ENCODE measurements at places on chromosomes 13 and 19.
A peak's percentile ranks its signal among the peaks of the same experiment; 100 is the strongest.

DNA sequence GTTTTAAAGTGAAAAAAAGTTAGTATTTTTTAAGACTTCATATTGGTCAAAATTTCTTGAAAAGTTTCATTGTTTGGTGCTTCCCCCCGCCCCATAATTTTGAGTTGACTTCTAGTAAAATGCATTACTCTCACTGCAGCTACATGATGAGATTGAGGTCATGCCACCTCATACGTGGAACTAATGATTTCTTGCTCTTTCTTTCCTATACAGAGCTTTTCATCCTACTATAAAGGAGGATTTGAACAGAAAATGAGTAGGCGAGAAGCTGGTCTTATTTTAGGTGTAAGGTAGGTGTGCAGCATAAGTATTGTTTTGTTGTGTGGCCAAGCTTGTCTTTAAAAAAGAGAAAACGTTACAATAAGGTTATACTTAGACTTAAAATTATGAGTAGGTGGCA is 55.0 kb downstream of the DNAJC15 start:
- no peak for DNase-seq

DNA sequence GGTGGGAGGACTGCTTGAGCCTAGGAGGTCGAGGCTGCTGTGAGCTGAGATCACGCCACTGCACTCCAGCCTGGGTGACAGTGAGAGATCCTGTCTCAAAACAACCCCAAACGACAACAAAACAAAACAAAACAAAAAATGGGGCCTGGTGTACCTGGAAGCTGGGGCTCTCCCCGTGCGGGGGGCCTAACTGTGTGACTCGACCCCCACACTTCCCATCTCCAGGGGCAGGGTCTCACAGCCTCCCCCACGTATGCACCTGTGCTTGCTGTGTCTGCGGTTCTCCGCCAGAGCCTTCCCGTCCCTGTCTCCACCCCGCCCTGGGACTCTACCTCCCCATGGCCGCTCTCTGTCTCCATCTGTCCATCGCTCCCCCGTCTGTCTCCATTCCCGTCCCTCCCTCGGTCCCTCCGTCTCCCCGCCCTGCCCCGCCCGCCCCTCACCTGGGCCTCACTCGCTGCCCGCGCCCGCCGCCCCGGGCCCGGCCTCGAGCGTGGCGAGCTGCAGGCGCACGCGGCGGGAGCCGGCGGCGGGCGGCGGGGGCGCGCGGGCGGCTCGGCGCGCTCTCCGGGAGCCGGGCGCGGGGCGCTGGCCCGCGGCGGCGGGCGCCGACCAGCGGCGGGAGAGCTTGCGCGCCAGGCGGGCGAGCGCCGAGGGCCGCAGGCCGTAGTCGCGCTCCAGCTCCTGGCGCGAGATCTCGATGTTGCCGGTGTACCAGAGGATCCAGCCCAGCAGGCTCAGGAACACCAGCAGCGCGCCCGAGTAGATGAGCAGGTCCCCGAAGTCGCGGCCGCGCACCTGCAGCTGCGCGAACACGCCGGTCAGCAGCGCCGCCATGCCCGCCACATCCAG is 587 bp downstream of the TMEM238 start:
- peak; percentile 81 for DNase-seq

DNA sequence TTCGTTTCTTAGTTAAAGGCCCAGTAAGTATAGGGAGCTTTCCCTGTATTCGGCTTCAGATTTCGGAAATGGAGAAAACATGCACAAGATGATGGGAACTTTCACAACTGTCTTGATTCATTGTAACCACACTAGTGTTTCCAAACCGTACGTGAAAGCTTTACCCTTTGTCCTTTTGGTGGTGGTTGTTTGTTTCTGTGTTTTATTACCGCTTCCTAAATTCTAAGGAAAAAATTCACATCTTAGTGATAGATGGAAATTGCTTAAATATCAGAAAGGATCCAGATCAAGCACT is 504 bp upstream of the VWA8 start:
- peak; percentile 39 for DNase-seq

GRCh38 chr19:5479958-5480357 is 24.7 kb downstream of the ZNRF4 start:
- no peak for DNase-seq

DNA sequence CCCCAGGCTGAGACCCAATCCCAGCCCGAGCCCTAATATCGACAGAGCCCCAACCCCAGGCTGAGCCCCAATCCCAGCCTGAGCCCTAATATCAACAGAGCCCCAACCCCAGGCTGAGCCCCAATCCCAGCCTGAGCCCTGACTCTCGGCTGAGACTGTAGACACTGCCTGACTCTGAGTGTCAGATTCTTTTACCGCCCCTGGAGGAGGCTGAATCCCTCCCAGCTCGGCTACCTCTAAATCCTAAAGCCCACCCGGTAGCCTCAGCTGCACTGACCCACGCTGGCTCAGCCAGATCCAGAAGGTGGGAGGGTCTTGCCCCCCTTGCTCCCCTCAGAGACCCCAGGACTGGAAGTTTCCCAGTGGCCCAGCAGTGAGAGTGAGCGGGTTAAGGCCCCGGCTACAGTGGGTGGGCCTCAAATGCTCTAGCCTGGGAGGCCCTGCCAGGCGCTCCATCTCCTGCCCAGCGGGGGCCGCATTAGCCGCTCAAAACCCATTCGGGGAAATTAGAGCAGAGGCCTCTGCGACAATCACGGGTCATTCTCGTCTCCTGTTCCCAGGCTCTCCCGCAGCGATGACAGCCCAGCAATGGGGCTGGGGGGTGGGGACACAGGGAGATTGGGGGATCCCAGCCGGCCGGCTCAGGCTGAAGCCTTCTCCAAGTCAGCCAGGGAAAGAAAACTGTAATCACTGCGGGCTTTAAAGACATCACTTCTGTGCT is 43.8 kb downstream of the ZNRF4 start:
- no peak for DNase-seq
